ENCODE measurements at places on chromosomes 7 and 10. TPM values are rescaled to one million over a fixed set of nuclear protein-coding genes. Genes with fewer than 3 reads are reported as not detected.

OR9A2 gene
- total RNA-seq = not detected

LIPM gene
- total RNA-seq = not detected

GRCh38 chr10:68188835-68189234, 43.1 kb downstream of the ATOH7 start:
- no peak overlapping the region for H3K27ac ChIP-seq
- DNase-seq = no peak
- peaks cover 33% of the 10 kb centered on the region for H3K27me3 ChIP-seq
- H3K4me3 ChIP-seq = no peak overlapping the region

DNA sequence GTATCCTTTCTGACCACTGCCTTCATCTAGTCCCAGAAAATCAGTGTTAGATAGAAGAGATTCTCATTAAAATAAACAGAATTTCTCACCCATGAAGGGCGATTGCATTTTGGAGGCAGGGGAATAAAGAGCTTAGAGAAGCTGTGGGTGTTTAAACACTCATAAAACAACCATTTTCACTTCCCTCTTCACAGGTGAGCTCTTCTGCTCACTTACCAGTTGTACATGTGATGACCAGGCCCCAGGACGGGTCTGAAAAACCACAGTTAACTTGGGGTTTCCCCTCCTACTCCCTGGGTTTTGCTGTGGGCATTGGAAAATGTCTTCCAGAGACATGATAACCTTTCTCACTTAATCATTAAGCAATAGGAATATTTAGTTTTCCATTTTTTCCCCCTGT, 411.6 kb upstream of the DPP6 start:
- DNase-seq = no peak
- H3K27me3 ChIP-seq = no peaks in the 10 kb centered on the region
- no peak overlapping the region for H3K4me3 ChIP-seq
- no peaks in the 10 kb centered on the region for H3K36me3 ChIP-seq
- H3K27ac ChIP-seq = no peak overlapping the region

Measured in activated T-helper 1 cell treated with anti-CD3 and anti-CD28 coated beads, Interleukin-12 subunit alpha, Interleukin-12 subunit beta, Interleukin-2, Interleukin-4 antibody, amounts not matched to agents 30 ng/mL and 10 ng/mL and 1 ng/mL, durations not matched to agents 14 hours and 24 hours and 36 hours (primary cell).